Gastroesophageal sphincter (tissue), 4 donors: ENCODE measurements at places on chromosomes 12 and 14.

GRCh38 chr12:48542300-48542928 is 17.0 kb downstream of the OR8S1 start:
- ATAC-seq: no peak

- ATAC-seq: no peak
These were observed 22.3 kb upstream of the SPTLC2 start for GRCh38 chr14:77638771-77639171.

DNA sequence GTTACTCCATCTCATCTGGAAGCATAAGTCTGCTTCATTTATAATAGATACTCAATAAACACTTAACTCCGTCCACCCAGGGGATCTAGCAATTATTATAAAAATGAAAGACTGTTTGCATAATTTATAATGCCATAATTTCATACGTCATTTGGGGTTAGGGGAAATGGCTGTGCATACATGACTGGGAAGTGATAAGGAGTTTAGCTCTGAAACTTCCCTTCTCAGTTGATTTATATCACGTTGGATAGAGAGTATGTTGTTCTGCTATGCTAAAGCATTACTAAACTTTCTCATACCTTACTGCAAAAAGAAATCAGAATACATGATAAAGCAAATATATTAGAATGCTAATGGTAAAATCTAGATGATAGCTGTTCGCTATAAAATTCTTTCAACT is 90.4 kb upstream of the DYNC1H1 start:
- no peak for ATAC-seq

- ATAC-seq: peak; percentile 67
These were observed 136.3 kb downstream of the AEBP2 start for GRCh38 chr12:19575337-19576243.

DNA sequence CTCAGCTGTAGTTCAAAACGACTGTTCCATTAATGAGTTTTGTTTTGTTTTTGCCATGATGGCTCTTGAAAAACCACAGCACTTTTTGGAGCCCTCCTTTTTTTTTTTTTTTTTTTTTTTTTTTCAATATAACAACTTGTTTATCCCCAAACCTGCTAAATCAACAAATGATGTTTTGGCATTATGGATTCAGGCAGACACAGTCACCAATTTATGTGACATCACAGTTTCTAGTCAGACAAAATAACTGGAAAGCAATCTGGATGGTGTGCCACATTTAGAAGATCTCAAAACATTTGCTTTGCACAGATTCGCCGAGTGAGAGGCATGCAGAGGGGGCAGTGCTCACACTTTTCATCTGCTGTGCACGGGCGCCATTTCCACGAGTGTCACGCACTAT is 7.9 kb upstream of the RFLNA start:
- no peak for ATAC-seq

DNA sequence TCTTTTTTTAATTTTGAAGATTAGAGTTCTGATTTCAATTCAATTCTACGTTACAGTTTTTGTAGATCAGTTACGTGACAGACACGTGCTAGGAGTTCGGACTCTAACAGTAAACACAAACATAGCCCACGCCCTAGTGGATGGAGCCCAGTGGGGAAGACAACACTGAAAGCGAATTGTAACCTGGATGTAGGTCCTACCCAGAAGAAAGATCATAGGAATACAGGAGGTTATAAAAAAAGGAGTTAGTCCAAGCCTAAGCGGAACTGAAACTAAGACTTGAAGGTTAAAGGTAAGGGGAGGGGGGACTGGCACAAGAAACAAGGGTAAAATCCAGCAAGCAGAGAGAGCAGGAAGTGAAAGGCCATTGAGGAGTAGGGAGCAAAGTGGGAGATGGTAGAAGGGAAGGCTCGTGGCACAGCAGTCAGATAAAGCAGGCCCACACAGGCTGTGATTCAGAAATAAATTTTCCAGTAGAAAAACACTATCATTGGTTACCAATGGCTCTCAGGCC is 15.7 kb upstream of the CRY1 start:
- no peak for ATAC-seq

- ATAC-seq: peak; percentile 85
These were observed 11.1 kb upstream of the DPF3 start for GRCh38 chr14:72904840-72905561.

DNA sequence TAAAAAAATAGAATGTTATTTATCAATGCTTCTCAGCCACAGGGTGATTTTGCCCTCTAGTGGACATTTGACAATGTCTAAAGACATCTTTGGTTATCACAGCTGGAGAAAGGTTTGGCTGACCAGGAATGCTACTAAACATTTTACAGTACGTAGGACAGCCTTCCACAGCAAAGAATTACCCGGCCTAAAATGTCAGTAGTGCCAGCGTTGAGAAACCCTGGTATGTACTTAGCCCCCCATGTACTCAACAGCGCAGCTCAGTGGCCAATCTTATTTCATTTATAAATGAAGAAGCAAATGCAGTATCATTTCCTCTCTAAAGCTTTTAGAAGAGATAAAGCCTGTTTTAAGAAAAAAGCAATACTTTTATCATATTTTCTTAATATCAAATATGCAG is 5.8 kb downstream of the MARK3 start:
- peak; percentile 46 for ATAC-seq

GRCh38 chr12:130981074-130981742 is 27.5 kb downstream of the ADGRD1 start:
- no peak for ATAC-seq

DNA sequence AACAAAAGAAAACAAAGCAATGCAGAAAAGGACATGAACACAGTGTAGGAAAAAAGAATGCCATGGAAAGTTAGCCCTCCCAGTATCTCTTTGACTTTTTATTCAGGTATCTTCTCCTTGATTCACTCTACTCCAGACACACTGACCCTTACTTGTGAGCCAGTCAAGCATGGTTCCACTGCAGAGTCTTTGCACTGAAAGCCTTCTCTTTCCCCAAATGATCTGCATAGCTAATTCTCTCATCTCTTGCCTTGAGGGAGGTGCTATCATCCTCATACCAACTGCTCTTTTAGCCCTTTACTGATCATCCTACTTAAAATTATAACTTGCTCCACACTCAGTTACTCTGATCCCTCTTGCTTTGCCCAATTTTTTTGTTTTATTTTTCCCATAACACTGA is 101.2 kb upstream of the SLC16A7 start:
- ATAC-seq: no peak

DNA sequence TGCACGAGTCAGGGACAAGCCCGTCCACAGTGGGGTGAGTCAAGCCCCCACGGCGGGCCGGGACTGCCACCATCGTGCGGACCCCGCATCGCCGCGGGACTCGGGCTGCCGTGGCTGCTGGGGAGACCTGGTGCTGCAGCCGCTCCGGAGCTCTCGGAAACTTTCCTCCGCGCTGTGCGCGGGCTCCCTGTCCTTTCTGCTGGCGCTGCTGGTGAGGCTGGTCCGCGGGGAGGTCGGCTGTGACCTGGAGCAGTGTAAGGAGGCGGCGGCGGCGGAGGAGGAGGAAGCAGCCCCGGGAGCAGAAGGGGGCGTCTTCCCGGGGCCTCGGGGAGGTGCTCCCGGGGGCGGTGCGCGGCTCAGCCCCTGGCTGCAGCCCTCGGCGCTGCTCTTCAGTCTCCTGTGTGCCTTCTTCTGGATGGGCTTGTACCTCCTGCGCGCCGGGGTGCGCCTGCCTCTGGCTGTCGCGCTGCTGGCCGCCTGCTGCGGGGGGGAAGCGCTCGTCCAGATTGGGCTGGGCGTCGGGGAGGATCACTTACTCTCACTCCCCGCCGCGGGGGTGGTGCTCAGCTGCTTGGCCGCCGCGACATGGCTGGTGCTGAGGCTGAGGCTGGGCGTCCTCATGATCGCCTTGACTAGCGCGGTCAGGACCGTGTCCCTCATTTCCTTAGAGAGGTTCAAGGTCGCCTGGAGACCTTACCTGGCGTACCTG is 1.1 kb downstream of the PDE3A start:
- peak; percentile 83 for ATAC-seq

DNA sequence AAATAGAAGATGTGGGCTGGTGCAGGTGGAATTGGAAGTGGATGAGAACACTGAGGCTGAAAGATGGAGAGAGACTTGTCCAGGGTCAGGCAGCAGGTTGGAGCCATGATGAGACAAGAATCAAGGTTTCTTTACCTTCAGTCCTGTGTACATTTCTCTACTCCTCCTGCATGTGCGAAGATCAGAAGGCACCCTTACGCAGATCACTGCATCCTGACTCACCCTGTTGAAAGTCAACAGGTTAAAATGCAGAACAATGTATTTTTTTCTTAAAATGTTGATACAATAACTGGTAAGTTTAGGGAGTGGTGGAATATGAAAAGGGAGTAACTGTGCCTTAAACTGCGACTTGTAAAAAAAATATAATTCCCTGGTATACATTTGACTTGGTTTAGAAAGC is 47.8 kb downstream of the TESPA1 start:
- ATAC-seq: no peak

GRCh38 chr12:104219908-104220404 is 4.4 kb downstream of the TXNRD1 start:
- ATAC-seq: peak; percentile 19

DNA sequence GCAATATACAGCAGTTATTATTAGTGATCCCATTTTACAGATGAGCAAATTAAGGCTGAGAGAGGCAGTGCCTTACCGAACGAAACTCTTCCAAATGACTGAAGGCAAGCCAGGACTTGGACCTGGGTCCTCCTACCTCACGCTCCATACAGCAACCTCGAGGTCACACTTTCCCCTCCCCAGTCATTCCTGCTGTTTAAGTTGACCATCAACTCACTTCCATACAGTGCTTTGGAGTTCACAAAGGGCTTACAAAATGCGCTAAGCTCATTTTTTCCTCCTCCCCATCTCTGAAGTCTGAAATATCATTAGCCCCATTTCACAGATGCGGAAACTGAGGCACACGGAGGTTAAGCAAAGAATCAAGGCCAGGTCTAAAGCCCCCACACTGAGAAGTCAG is 4.3 kb downstream of the HNF1A start:
- no peak for ATAC-seq

GRCh38 chr14:85402569-85403162 is 127.3 kb upstream of the FLRT2 start:
- no peak for ATAC-seq

DNA sequence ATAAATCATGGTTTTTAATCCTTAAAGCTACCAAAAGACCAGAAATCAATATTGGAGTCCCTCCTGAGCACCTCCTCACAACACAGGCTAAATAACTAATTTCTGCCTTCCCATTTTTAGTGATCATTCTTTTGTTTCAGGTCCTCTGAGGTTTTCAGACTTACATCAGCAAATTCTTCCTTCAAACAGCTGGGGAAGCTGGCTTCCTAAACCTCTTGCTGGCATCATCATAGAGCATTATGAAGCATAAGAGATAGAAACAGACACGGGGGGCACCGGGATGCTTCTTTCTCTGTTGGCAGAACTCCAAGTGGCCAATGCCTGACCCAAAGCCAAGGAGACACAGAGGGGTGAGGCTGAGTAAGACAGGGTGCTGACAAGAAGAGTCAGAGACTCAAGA is 47.9 kb upstream of the DBX2 start:
- ATAC-seq: no peak

DNA sequence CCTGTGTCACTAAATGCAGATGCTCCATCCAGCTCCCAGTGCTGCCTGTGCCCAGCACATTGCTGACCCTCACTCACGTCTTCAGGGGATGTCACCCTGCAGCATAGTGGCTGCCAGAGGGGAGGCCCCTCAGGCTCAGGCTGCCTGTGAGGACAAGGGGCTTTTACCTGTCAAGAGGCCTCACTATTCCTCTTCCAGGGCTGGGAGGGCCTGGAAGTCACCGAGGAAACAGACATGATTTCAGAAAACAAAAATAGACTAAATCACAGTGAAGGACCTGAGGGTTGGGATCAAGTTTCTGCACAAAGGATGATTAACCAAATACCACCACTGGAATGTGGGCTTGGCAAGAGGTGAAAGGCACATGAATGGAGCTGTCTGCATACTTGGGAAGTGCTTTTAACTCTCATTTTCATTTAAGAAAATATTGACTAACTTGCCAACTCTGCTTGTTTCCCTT is 1202.3 kb downstream of the BCL11B start:
- ATAC-seq: no peak

DNA sequence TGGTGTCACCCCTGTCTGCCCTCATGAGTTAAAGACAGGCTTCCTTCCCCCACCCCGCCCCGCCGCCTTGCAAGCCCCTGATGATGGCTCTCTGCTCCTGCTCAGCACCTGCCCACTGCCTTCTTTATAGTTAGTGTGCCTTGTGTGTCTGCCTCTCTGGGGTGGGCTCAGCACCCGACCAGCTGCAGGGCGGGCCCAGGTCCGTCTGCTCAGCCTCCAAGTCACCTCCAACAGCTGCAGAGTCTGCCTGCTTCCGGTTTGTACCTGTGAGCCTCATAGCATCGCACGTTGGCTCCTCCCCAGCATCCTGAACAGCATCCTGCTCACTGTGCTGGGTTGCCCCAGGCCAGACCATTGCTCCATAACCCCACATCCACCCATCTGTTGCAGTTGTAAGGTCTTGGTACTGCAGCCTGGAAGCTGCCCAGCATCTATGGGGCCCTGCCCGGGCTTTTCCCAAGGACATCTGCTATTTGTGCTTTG is 3.5 kb downstream of the TGFB3 start:
- ATAC-seq: no peak

DNA sequence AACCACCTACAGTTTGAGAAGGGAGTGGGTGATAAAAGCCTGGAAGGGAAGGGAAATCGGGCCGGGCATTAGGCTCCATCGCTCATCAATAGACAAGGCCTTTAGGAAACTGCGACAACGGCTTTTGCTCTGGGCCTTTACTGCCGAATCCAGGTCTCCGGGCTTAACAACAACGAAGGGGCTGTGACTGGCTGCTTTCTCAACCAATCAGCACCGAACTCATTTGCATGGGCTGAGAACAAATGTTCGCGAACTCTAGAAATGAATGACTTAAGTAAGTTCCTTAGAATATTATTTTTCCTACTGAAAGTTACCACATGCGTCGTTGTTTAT is 261 bp upstream of the RNU7-1 start:
- peak; percentile 76 for ATAC-seq

- ATAC-seq: no peak
These were observed 99.2 kb downstream of the EML1 start for GRCh38 chr14:99892406-99892805.

GRCh38 chr12:6333566-6333965 is 8.3 kb downstream of the TNFRSF1A start:
- no peak for ATAC-seq

DNA sequence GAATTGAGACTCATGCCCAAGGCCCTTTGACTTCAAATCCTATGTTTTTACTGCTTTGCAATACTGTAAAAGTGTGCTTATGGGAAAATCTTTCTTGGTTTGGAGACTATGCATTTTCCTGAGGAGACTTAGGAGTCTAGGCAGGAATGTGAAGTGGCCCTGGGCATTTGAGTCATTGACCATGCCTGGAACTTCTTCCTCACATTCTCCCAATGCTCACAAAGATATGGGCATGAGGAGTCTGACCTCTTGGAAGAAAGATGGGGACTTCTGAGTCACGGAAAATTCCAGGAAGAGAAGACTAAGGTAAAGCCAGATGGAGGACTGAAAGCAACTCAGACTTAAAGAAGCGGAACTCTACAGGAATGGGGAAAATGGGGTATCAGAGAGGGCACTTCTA is 38.2 kb upstream of the ZNF641 start:
- no peak for ATAC-seq

- ATAC-seq: no peak
These were observed 33.8 kb upstream of the COL2A1 start for GRCh38 chr12:48038085-48038484.
